ENCODE measurements at places on chromosomes 7 and 10. TPM values are rescaled to one million over a fixed set of nuclear protein-coding genes. Genes with fewer than 3 reads are reported as not detected.

- H3K27me3 ChIP-seq, result no peaks in the 10 kb centered on the region
- no peak for DNase-seq
- H3K27ac ChIP-seq, result no peak overlapping the region
- H3K4me1 ChIP-seq, result no peaks in the 10 kb centered on the region
- no peaks in the 10 kb centered on the region for H3K36me3 ChIP-seq
- no peak overlapping the region for H3K4me3 ChIP-seq
Measured at GRCh38 chr7:44156453-44157010, 15.4 kb upstream of the MYL7 start.

DNA sequence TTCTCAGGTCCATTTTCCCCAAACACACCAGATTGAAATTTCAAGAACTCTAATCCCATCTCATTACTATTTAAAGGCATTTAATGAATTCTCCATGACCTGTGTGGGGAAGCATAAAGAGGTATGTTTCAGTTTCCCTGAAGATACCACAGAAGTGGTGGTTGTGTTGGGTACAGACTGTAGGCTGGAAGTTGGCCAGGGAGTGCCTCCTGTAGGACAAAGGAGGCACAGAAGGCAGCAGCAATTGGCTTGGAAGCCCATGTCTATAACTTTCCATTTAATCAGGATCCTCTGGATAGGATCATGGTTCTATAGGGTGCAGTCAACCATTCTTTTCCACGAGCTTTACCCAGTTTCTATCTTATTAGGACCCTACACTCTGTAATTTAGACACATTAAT is 8.6 kb upstream of the BET1 start:
- no peak overlapping the region for H3K27ac ChIP-seq
- no peak for DNase-seq
- no peaks in the 10 kb centered on the region for H3K4me1 ChIP-seq
- H3K4me3 ChIP-seq, result no peak overlapping the region
- H3K36me3 ChIP-seq, result no peaks in the 10 kb centered on the region

ZPBP gene
- total RNA-seq, result not detected

- no peak overlapping the region for H3K4me3 ChIP-seq
- H3K27ac ChIP-seq, result peak overlapping the region; percentile 19
- peak; percentile 16 for DNase-seq
- H3K4me1 ChIP-seq, result no peaks in the 10 kb centered on the region
Measured at GRCh38 chr7:139680676-139681462, 96.9 kb downstream of the HIPK2 start.

DNA sequence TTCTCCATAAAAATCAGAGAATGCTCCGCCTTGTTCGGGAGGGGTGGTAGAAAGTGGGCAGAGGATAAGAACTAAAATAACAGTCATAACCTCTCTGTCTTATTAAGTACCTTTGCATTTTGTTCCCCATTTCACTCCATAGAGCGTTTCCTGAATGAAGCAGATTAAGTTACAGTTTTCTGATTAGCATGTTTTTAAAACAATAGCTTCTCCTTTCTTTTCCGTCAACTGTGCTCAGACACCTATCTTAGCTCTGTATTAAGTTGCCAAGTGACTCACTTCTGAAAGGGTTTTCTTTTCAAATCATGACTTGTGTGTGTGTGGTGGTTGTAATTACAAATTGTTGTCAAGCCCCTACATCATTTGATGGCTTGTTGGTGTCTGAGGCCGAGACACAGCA is 1.4 kb downstream of the HABP2 start:
- no peaks in the 10 kb centered on the region for H3K36me3 ChIP-seq
- no peak for DNase-seq
- no peak overlapping the region for H3K27ac ChIP-seq

NRBF2 gene
- 12.6 TPM for total RNA-seq

NEUROD6 gene
- not detected for total RNA-seq

- peaks cover 4% of the 10 kb centered on the region for H3K4me1 ChIP-seq
- H3K4me3 ChIP-seq, result no peak overlapping the region
- H3K27ac ChIP-seq, result no peak overlapping the region
- no peak for DNase-seq
Measured at GRCh38 chr10:18238870-18239485, 98.8 kb downstream of the CACNB2 start.

ANXA8L1 gene
- not detected for total RNA-seq

SERPINE1 gene
- total RNA-seq, result 13.9 TPM

DNA sequence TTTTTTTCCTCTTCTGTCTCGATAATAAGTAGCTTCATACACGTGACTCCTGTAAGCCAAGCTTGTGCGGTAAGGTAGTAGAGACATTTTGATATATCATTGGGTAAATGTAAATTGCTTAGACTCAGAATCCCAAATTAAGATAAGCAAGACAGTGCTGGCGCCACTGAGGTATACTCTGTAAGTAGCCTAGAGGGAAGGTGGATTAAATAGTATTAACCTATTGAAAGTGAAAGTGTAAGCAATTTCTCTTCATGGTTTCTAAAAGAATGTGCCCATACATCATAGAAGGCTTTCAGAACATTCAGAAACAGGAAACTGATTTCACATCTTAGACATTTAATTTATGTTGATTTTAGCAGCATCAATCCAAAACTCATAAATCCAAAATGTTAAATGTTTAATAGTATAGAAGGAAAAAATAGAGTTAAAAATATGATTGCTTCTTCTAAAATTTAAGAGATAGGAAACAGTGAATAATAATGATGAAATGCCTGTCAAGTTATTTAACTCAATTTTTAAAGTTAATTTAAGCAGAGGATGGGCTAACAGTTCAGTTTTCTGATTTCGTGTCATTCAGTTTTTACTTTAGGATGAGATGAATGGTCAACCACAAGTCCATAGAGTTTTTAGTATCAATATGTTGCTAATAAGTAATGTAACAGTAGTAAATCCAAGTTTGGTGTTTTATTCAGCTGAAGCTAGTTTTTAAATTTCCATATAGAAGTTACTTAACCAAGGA is 36.8 kb downstream of the LRRC72 start:
- no peaks in the 10 kb centered on the region for H3K27me3 ChIP-seq
- no peaks in the 10 kb centered on the region for H3K36me3 ChIP-seq
- no peak overlapping the region for H3K4me3 ChIP-seq
- H3K4me1 ChIP-seq, result no peaks in the 10 kb centered on the region

GRCh38 chr10:22597138-22597537 is 117.2 kb downstream of the PIP4K2A start:
- no peaks in the 10 kb centered on the region for H3K4me1 ChIP-seq
- H3K27me3 ChIP-seq, result no peaks in the 10 kb centered on the region
- H3K27ac ChIP-seq, result no peak overlapping the region

DNA sequence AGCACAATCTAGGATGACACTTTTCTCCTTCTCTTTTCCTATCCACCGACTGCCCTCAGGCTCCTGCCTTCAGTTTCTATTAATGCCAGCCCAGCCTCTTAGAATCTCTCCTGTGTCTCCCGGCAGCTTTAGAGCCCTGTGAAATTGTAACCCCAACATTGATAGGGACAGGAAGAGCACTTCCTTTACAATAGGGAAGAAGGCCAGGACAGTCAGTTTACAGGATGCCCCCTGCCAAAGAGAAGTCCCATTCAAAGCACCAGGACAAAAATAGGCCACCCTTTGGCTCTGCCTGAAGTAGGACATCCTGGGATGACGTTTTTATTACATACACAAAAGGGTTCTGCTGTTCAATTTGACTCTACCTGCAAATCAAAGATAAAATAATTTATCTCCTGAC is 64.7 kb upstream of the ANK3 start:
- no peaks in the 10 kb centered on the region for H3K36me3 ChIP-seq
- no peak for DNase-seq
- H3K4me3 ChIP-seq, result no peak overlapping the region
- no peak overlapping the region for H3K27ac ChIP-seq
- H3K4me1 ChIP-seq, result peaks cover 27% of the 10 kb centered on the region

DNA sequence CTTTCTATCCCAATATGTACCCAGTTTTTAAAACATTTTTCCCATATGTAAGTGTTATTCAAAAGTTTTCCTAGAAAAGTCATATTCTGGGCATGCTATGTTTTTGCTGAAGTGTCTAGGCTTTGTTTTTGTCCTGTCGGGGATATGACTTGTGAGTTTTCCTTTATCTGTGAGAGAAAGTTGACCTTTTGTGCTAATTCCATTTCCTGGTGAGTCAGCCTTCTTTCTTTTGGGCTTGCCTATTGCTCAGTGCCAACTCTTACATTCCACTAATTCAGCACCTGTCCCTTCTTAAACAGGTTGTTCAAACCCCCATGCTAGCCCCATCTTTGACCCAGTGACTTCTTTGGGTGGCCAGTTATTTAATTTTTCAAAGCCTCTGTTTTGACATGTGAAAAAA is 146.2 kb downstream of the AHR start:
- H3K36me3 ChIP-seq, result no peaks in the 10 kb centered on the region
- no peak overlapping the region for H3K4me3 ChIP-seq
- H3K4me1 ChIP-seq, result no peaks in the 10 kb centered on the region
- DNase-seq, result no peak

SYCE1 gene
- total RNA-seq, result not detected

TAS2R4 gene
- total RNA-seq, result 7.3 TPM

- H3K4me1 ChIP-seq, result no peaks in the 10 kb centered on the region
- H3K27me3 ChIP-seq, result no peaks in the 10 kb centered on the region
- no peaks in the 10 kb centered on the region for H3K36me3 ChIP-seq
Measured at GRCh38 chr10:21488246-21488956, 37.1 kb downstream of the SKIDA1 start.

- no peak overlapping the region for H3K4me3 ChIP-seq
- no peak overlapping the region for H3K27ac ChIP-seq
- peaks cover 14% of the 10 kb centered on the region for H3K36me3 ChIP-seq
Measured at GRCh38 chr7:156544919-156545715, 95.5 kb upstream of the RNF32 start.

- H3K27me3 ChIP-seq, result no peaks in the 10 kb centered on the region
- H3K4me3 ChIP-seq, result peak overlapping the region; percentile 51
- H3K4me1 ChIP-seq, result peaks cover 90% of the 10 kb centered on the region
- DNase-seq, result peak; percentile 76
- peaks cover 24% of the 10 kb centered on the region for H3K36me3 ChIP-seq
Measured at GRCh38 chr7:130912862-130913638, 179.0 kb upstream of the KLF14 start.

FEZF1 gene
- total RNA-seq, result not detected

KAZALD1 gene
- total RNA-seq, result 4.0 TPM

Measured in tibial nerve (tissue), 4 donors.